Activated naive CD4-positive, alpha-beta T cell treated with anti-CD3 and anti-CD28 coated beads, Interleukin-2, amount 10 ng/mL, durations not matched to agents 7 days and 5 days (primary cell): ENCODE measurements at places on chromosomes 3 and 15.

- DNase-seq: no peak
Observed at GRCh38 chr15:50925281-50925680, 16.8 kb downstream of the AP4E1 start.

GRCh38 chr15:75203908-75204263 is 2.2 kb downstream of the C15orf39 start:
- DNase-seq: no peak

DNA sequence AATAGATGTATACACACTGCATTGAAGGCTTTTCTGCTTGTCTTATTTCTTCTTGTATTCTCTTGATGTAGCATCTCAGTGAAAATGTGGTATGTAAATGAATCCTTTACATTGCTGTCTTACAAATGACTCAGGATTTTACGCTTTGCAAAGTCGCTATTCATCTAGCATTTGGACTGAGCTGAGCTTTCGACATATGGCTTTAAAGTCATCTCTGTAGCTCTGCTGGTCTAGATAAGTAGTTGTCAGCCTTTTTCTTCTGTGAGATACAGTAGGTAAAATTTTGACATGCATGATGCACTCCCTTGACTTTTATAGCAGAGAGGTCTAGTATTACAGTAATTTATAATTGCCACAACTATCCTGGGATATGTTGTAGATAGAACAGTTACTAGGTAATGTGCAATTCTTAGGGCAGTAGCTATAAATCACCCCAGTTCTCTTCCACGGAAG is 16.8 kb downstream of the MEF2A start:
- DNase-seq: no peak

GRCh38 chr3:43194069-43194468 is 88.2 kb upstream of the POMGNT2 start:
- DNase-seq: no peak

GRCh38 chr15:98530570-98530969 is 117.8 kb upstream of the IGF1R start:
- DNase-seq: no peak

GRCh38 chr3:52438579-52439425 is 6.1 kb downstream of the SEMA3G start:
- DNase-seq: no peak

GRCh38 chr3:195697582-195698324 is 23.0 kb upstream of the MUC20 start:
- no peak for DNase-seq

DNA sequence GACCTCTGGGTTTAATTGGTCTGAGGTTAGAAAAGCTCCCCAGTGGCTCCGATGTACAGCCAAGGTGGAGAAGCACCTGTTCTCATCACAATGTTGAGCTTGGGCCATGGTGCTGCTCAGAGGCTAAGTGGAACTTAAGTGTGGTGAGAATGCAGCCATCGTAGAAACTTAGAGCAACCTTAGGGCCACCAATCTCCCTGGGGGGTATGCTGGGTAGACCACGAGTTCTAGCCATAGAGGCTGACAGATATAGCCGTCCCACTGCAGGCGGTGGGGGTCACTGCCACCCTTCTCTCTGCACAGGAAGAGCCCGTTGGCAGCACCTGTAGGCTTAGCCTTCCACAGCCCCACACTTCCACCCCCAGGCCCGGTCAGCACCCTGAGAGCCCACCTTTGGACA is 38.0 kb downstream of the MGLL start:
- no peak for DNase-seq

DNA sequence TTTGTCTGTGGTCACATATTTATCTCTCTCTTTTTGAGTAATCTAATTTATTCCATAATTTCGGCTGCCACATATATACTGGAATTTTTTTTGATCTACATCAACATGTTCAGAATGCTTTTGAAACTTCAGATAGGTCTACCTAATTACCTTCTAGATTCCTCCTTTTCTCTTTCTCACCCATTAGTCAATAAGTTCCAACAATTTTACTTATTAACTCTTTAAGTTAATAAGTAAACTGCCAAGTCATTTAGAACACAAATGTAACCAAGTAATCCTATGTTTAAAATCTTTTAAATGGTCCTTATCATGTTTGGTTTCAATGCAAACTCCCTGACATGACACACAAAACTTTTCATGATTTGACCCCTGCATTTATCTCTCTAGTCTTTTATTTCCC is 410.5 kb downstream of the UNC13C start:
- no peak for DNase-seq

GRCh38 chr3:157487339-157487738 is 15.9 kb downstream of the VEPH1 start:
- no peak for DNase-seq

- no peak for DNase-seq
Observed at GRCh38 chr15:39244776-39245175, 336.1 kb upstream of the THBS1 start.

DNA sequence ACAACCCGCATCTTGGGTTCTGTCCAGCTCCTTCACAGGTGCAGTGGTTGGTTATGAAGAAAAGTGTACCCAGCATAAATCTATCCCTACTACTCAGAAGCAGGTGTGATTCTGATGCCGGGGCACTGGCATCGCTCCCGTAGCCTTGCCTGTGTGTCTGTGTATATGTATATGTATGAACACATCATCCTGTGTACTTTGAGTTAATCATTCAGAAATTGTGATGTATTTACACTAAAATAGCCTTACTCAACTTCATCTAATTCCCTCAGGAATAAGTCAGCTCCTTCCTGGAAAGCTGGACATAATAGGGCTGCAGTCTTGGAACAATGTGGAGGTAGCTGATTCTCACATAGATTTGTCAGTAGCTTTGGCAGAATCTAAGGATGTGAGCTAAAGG is 6.7 kb upstream of the ZBED2 start:
- no peak for DNase-seq

GRCh38 chr15:59200560-59200959 is 6.1 kb upstream of the LDHAL6B start:
- DNase-seq: no peak
